ENCODE measurements at places on chromosomes 11 and 22.

- no peaks in the 10 kb centered on the region for H3K36me3 ChIP-seq
- H3K4me3 ChIP-seq = no peak overlapping the region
- H3K27ac ChIP-seq = no peak overlapping the region
- no peaks in the 10 kb centered on the region for H3K4me1 ChIP-seq
- no peaks in the 10 kb centered on the region for H3K27me3 ChIP-seq
- DNase-seq = no peak
Measured at GRCh38 chr11:87529486-87529885, 491.8 kb downstream of the TMEM135 start.

DNA sequence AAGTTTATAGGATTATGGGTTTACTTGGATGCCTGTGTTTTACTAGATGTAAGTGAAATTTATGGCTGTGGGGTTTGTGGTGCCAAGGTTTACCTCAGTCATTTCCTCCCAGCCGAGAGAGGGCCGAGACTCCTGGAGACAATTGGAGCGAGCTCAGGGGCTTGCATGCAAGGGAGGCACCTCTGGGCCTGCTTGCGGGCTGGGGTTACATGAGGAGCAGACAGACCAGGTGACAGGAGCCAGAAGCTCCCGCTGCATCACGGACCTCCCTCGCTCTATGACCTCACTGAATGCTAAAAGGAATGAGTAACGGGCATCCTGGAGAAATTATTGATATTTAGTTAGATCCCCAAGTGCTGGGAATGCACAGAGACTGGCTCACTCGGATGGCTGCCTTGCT, 275.2 kb upstream of the KIRREL3 start:
- no peaks in the 10 kb centered on the region for H3K4me1 ChIP-seq
- H3K27ac ChIP-seq = no peak overlapping the region
- H3K36me3 ChIP-seq = no peaks in the 10 kb centered on the region
- no peak overlapping the region for H3K4me3 ChIP-seq

DNA sequence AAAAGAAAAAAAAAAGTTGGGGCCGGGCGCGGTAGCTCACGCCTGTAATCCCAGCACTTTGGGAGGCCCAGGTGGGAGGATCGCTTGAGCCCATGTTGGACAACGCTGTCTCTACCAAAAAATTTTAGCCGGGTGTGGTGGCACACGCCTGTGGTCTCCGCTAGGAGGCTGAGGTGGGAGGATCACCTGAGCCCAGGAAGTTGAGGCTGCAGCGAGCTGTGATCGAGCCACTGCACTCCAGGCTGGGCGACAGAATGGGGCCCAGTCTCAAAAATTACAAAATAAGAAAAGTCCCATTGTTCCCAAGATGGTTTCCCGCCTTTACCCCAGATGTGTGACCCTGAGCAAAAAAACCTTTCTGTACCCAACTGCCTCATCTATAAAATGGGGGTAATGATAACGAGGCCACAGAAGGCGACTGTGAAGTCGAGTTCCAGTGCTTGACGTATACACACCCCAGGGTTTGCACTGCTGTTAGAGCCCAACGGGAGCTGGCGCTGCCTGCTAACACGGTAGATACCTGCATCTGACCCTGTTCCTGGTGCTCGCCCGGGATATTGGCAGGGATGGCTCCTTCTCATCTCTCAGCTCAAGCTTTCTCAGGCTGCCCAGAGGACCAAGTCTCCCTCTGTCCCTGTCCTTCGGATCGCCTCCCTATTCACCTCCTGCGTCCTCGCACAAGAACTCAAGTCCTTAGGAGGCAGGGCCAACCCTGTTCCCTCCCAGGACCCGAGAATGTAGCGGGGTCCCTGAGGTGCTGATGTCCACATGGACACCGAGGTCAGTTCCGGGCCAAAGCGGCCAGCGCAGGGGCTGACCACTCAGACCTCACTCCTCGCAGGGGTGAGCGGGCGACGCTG, 1.1 kb upstream of the RPLP2 start:
- peak overlapping the region; percentile 91 for H3K4me3 ChIP-seq
- peaks cover 43% of the 10 kb centered on the region for H3K4me1 ChIP-seq
- peaks cover 37% of the 10 kb centered on the region for H3K36me3 ChIP-seq
- peak overlapping the region; percentile 98 for H3K27ac ChIP-seq
- no peak for DNase-seq

GRCh38 chr11:59898046-59898445, 19.5 kb downstream of the OOSP3 start:
- DNase-seq = no peak
- no peak overlapping the region for H3K4me3 ChIP-seq
- H3K27ac ChIP-seq = no peak overlapping the region
- H3K4me1 ChIP-seq = no peaks in the 10 kb centered on the region
- no peaks in the 10 kb centered on the region for H3K36me3 ChIP-seq
- H3K27me3 ChIP-seq = peaks cover 10% of the 10 kb centered on the region

- peaks cover 6% of the 10 kb centered on the region for H3K4me1 ChIP-seq
- no peak overlapping the region for H3K27ac ChIP-seq
- no peak for DNase-seq
- no peak overlapping the region for H3K4me3 ChIP-seq
Measured at GRCh38 chr11:122633219-122633829, 22.2 kb upstream of the UBASH3B start.

- H3K4me1 ChIP-seq = peaks cover 76% of the 10 kb centered on the region
- no peaks in the 10 kb centered on the region for H3K27me3 ChIP-seq
- peak overlapping the region; percentile 64 for H3K27ac ChIP-seq
- no peaks in the 10 kb centered on the region for H3K36me3 ChIP-seq
Measured at GRCh38 chr11:35035894-35036408, 103.0 kb upstream of the CD44 start.

GRCh38 chr22:22907551-22908494, 20.2 kb downstream of the IGLL5 start:
- DNase-seq = no peak
- peaks cover 86% of the 10 kb centered on the region for H3K4me1 ChIP-seq
- no peaks in the 10 kb centered on the region for H3K27me3 ChIP-seq
- peak overlapping the region; percentile 61 for H3K4me3 ChIP-seq
- H3K27ac ChIP-seq = peak overlapping the region; percentile 81
- H3K36me3 ChIP-seq = peaks cover 25% of the 10 kb centered on the region

DNA sequence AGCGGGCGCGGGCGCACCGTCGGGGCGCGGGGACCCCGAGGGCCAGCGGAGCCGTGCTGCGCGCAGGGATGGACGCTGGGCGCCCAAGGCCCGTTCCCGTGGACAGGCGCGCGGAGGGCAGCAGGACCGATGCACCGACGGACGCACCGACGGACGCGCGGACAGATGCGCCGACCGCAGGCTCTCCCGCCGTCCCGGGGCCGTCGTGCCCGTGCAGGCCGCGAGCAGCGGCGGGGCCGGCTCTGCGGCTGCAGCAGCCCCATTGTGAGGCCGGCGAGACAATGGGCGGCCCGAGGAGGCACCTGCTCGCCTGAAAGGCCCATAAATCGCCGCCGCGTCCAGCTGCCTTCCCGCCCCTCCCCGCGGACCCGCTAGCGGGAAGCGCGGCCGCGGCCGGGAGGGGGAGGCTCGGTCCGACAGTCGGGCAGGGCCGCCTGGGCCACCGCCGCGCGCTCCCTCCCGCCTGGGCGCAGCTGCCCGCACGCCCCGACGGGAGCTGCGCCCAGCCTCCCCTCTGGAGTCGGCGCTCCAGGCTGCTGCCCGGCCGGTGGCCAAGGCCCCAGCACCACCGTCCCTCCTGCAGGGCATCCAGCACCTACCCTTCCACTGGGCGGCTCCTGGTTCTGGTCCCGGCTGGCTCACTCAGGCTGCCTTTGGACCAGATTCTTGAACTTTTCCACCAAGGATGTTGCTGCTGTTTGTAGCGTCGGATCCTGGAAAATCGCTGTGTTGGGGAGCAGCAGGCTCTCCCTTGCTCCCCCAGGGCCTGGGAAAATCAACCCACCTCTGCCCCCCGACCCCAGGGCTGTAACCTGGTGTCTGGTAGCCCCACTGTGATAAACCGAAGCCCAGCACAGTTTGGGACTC, 15.8 kb downstream of the CDKN1C start:
- H3K4me1 ChIP-seq = peaks cover 8% of the 10 kb centered on the region
- DNase-seq = no peak
- no peak overlapping the region for H3K4me3 ChIP-seq

DNA sequence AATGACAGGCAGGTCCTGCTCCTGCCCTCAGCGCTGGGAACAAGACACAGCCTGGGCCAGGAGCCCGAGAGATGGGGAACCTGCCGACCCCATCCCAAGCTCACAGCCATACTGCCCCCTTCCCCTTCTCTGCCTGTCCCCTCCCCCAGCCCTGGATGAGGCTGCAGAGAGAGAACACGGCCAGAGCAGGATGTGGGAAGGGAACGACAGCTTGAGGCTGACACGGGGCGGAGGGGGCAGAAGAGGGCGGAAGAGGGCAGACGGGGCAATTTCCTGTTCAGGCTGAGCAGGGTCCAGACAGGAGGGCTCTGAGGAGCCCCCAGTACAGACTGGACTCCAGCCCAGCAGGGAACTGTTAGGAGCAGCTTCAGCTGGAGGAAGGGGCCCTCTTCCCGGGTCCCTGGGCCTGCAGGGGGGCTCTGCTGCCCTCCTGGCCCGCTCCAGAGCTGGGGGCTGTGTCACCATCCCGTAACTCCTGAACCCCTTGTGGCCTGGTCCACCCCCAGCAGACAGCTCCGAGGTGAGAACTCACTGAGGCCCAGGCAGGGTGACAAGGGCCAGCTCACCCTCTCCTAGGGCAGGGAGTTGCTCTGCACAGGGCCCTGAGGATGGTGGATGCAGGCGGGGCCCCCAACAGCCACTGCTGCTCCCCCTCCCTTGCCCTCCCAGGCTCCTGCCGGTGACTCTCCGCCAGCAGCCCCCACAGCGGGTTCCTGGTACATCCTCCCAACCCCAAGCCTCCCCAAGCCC, 5.7 kb downstream of the CTSD start:
- DNase-seq = no peak
- H3K4me1 ChIP-seq = peaks cover 22% of the 10 kb centered on the region
- H3K27ac ChIP-seq = no peak overlapping the region
- H3K36me3 ChIP-seq = peaks cover 19% of the 10 kb centered on the region

DNA sequence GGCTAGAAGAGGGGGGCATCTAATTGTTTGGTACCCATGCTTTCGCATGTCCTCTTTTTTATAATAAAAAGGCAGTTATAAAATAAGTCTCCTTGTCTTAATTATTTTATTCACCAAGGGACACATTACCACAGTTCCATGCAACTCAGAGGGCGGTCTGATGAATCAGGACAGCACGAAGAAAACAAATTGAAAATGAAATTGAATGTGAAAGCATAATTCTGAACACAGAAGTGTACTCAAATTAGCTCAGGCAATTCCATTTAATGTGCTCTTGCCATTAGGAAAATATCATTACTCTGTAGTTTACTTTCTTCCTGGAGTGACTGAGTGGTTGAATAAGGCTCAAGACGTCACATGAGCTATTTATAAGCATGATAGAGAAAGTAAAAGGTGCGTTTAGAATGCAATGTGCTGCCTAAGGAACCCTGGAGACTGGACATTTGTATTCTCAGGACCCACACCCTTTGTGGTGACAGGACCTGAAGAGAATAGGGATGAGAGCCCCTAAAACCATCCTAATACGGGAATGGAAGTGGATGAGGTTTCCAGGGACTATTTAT, 59.6 kb downstream of the MTNR1B start:
- no peaks in the 10 kb centered on the region for H3K36me3 ChIP-seq
- no peaks in the 10 kb centered on the region for H3K4me1 ChIP-seq
- DNase-seq = no peak
- H3K4me3 ChIP-seq = no peak overlapping the region
- H3K27me3 ChIP-seq = no peaks in the 10 kb centered on the region
